NCI-H82 (cell line): ENCODE measurements at places on chromosomes 2 and 18.
A peak's percentile ranks its signal among the peaks of the same experiment; 100 is the strongest.

GRCh38 chr2:10257500-10258147, 45.1 kb upstream of the HPCAL1 start:
- DNase-seq, result no peak

- peak; percentile 45 for DNase-seq
Observed at GRCh38 chr18:37019157-37019827, 190.4 kb downstream of the KIAA1328 start.

DNA sequence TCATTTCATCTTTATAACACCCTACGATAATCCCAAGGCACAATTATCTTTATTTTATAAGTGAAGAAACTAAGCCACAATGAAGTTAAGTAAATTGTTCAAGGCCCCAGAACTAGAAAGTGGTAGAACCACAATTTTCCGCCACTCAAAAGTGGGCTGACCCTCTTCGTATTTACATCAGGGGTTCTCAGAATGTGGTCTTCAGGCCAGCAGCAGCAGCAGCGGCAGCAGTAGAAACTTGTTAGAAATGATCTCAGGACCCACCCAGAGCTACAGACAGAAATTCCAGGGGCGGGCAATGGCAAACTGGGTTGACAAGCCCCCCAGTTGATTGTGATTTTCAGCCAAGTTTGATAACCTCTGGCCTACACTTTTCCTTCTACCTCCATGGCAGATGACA, 62.8 kb downstream of the LBH start:
- no peak for DNase-seq

DNA sequence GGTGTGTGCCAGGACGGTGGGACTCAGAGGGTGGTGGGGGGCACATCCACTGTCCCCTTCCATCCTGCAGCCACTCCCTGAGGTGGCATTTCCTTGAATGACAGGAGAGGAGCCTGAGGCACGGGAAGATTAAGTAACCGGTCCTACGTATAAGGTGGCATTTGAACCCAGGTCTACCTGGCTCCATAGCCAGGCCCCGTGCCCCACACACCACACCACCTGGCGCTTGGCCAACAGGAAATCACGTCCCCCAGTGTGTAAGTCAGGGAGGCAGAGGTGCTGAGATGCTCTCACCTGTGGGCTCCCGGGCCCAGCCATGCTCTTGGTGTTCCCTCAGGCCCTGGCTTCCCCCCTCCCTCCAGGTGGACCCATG, 53.7 kb downstream of the HPCAL1 start:
- no peak for DNase-seq

DNA sequence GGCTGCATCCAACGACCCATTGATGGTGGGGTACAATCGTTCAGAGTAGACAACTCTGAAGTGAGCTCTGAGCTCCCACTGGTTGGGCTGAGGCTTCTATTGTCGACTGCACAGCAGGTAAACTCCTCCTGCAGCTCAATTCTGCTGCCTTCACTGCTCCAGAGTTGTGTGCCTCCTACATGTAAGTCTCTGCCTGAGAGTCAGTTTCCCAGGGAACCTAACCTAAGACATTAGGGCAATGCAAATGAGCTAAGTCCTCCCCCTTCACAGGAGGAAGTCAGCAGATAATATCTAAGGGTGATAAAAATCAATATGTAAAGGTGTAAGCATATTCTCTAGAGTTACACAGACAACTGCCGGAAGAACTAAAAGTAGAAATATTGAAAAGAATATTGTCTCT, 22.5 kb upstream of the ACYP2 start:
- DNase-seq, result no peak

DNA sequence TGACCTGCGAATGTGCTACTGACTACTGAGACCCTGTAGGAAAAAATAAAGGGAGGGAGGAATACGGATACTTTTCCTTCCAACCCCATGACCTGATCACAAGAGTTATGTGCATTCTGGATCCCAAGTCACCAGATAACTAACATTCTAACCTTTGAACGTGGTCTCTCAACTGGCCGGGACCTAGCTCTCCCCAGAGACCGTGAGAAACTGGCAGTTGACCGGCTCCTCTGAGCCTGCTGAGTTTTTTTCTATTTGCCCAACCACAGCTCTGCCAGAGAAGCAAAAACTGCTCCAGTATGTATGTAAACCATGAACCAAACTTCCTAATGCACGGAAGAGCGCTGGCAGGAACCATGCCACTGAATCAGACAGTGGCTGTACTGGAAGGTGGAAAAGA, 47.5 kb upstream of the PTMA start:
- no peak for DNase-seq

DNA sequence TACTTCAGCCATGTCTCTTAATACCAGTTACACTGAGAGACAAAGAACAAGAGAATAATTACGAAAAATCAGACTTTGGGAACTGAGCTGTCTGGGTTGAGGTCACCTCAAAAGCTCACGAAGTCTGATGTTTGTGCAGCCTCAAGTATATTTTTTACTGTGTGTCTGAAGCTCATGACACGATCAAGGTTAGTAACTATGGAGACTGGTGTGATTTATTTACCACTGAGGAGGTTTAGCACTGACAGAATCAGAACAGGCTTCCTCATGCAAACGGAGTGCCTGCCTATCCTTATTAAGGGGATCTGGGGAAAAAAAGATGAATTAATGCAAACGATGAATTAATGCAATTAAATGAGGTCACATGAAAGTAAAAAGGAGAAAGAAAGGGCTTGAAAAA, 61.1 kb upstream of the RAPH1 start:
- DNase-seq, result no peak

DNA sequence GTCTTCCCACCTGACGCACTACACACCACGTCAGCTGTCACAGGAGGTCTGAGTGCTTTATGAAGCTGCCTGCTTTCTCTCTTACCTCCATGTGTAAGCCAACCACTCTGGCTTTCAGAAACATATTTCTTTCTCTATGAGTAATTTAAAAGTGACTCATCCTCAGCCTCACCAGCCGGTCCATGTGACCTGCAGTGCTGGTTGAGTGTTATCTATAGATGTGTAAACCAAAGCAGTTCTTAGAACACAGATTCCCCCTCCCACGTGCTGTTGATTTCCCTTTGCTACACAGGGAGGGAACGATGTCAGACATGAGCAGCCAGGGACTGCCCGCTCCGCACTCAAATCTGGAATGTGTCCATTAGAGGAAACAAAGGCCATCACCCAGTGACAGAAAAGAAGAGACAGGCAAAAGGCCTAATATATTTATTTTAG, 157.8 kb downstream of the BCL2 start:
- no peak for DNase-seq

- DNase-seq, result peak; percentile 34
Observed at GRCh38 chr2:217000406-217000805, 140.5 kb upstream of the TNP1 start.

DNA sequence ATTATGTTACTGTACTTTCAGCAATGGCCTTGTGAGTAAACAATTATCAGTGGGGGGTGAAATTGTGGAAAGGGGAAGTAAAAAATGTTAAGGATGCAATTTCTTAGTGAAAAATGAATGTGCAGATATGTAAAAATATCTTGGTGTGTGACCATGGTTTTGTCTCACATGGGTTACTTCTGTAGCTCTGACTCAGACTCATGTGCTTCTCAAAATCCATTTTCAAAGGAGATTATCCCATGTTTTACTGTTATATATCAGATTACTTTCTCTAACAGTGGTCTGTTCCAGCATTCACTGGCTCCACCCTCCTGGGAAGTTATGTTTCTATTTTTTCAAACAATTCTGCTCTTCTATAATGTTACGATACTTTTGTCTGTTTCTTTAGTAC, 298.2 kb upstream of the COL3A1 start:
- peak; percentile 40 for DNase-seq

DNA sequence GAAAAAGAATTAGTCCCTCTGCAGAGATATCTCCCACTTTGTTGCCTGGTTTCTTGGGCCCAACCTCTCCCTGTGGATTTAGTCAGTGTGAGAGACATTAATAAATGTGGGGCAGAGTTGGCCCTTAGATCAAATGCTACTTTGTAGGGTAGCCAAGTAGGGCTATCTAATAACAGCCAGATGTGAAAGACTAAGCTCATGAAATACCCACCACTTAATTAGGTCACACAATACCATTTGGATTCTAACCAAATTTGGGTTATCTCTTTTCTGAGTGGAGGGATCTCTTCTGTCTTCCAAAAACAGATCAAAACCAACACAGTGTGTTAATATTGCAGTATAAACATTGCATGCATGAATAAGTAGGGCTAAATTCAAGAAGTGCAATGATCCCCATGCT, 626.8 kb upstream of the ZEB2 start:
- no peak for DNase-seq

- no peak for DNase-seq
Observed at GRCh38 chr2:196288006-196288538, 116.7 kb upstream of the STK17B start.

DNA sequence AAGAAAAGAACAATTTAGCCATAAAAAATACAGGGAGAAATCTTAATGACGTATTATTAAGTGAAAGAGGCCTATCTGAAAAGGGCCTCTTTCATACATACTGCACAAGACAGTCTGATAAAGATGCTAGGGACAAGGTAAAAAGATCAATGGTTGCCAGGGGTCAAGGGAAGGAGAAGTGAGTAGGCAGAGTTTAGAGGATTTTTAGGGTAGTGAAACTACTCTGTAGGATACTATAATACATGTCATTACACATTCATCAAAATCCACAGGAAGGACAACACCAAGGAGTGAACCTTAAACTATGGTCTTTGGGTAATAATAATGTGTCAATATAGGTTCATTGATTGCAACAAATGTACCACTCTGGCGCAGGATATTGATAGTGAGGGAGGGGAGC, 289.3 kb downstream of the FSIP2 start:
- DNase-seq, result no peak

DNA sequence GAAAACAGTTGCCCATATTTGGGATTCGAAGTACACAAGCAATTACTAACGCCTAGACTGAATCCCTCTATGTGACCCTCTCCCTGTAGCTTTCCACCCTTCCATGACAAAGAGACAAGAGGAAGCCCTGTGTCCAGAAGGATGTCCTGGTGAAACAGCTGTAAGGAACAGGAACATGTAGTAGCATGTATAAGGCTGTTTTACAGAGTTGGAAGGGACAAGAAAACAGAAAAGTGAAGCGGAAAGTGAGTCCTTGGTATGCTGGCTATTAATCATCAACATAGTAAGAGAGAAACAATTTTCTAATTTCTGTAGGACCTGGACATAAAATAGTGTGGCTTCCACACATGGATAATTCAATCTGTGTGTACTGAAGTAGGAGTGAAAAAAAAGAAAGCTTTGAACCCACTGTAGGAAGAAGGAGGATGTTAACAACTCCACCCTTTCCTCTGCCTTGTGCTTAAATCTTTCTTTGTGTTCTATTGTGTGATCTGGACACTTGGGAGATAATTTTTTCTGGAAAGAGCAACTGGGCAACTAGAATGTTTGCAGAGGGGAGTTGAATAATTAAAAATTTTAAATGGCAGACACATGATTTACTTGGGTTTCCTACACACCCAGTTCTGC, 162.3 kb upstream of the ZSWIM2 start:
- no peak for DNase-seq

DNA sequence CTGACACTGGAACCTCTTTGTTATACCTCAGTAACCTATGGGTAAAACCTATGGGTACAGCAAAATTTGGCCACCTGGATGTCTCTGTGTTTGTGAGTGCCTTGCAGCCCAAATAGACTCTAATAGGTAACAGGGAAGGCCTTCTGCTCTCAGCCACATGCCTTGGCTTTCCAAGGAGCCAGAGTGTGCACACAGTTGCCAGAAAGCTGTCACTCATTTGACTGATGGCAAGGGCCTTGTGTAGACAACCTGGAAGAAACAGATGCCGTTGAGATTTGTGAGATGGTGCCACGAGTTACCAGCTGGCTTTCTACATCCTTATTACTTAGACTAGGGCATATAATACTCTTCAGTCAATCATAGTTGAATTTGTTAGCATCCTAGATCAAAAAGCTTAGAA, 90.1 kb upstream of the RAB12 start:
- DNase-seq, result peak; percentile 63

GRCh38 chr2:84906900-84907714, 1.7 kb downstream of the TMSB10 start:
- peak; percentile 61 for DNase-seq
